ENCODE measurements at places on chromosomes 12 and 14. TPM values are rescaled to one million over a fixed set of nuclear protein-coding genes. Genes with fewer than 3 reads are reported as not detected.
A peak's percentile ranks its signal among the peaks of the same experiment; 100 is the strongest.

DNA sequence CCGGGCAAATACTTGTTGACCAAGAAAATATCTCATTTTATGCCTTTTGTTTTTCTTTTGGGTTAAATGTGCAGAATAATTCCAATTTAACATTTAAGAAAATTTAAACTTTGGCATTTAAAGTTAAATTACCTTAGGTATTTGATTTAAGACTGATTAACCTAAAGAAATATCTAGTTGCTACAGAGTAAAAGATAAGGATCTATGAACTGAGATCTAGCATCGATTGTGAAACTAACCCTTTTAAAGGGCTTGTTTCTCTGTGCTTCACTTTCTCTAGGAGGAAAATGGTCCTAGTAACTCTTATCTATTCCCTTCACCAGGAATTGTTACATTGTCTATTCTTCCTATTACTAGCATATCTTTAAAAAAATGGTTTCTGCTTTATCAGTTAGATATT lies 2.6 kb upstream of the TTC8 start:
- no peak overlapping the region for H3K27ac ChIP-seq
- H3K4me1 ChIP-seq: no peaks in the 10 kb centered on the region
- H3K4me3 ChIP-seq: no peak overlapping the region
- H3K36me3 ChIP-seq: no peaks in the 10 kb centered on the region

FAM186B gene
- total RNA-seq: not detected

DNA sequence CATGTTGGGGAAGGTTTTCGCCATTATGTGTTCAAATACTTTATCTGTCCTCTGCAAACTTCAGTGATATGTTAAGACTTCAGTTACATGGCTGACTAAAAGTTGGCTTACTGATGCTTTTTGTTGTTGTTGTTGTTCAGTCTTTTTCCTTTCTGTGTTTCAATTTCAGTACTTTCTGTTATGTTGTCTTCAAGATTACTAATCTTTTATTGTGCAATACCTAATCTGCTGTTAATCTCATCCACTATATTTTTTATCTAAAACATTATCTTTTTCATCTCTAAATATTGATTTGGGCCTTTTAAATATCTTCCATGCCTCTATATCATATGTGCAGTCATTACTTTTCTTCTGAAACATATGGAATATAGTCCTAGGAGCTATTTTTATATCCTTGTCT lies 7.0 kb downstream of the CGRRF1 start:
- H3K4me3 ChIP-seq: no peak overlapping the region
- H3K4me1 ChIP-seq: no peaks in the 10 kb centered on the region
- no peaks in the 10 kb centered on the region for H3K36me3 ChIP-seq

KIF5A gene
- total RNA-seq: 1.2 TPM

DNA sequence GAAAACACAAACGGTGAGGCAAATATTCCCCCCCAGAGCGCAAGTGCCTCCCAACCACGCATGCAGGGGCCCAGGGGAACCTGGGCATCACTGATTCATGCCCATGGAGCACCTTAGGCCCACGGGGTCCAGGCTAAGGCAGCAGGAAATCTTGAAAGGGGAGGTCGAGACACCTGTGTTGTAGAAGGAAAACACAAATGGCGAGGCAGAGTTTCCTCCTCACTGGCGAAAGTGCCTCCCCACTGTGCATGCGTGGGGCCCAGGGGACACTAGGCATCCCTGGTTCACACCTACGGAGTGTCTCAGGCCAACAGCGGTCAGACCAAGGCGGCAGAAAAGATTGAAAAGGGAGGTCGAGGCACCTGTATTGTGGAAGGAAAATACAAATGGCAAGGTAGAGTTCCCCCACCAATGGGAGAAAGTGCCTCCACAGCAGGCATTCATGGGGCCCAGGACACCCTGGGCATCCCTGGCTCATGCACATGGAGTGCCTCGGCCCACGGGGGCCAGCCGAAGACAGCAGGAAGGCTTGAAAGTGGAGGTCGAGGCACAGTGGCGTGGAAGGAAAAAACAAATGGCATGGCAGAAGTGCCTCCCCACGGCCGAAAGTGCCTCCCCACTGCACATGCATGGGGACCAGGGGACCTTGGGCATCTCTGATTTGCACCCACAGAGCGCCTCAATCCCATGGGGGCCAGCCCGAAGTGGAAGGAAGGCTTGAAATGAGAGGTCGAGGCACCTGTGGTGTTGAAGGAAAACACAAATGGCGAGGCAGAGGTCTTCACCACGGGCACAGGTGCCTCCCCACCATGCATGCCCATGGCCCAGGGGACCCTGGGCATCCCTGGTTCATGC lies 368.8 kb downstream of the ALG10 start:
- no peaks in the 10 kb centered on the region for H3K27me3 ChIP-seq
- no peaks in the 10 kb centered on the region for H3K4me1 ChIP-seq
- no peak overlapping the region for H3K4me3 ChIP-seq
- H3K36me3 ChIP-seq: no peaks in the 10 kb centered on the region
- DNase-seq: no peak

- H3K4me1 ChIP-seq: no peaks in the 10 kb centered on the region
- no peak for DNase-seq
- H3K4me3 ChIP-seq: no peak overlapping the region
- H3K36me3 ChIP-seq: no peaks in the 10 kb centered on the region
Observed at GRCh38 chr12:40170593-40170992, 54.2 kb upstream of the LRRK2 start.

- peaks cover 21% of the 10 kb centered on the region for H3K4me1 ChIP-seq
- no peaks in the 10 kb centered on the region for H3K27me3 ChIP-seq
- H3K4me3 ChIP-seq: peak overlapping the region; percentile 80
- no peak for DNase-seq
- peak overlapping the region; percentile 72 for H3K27ac ChIP-seq
Observed at GRCh38 chr14:105315211-105315721, 718 bp downstream of the PACS2 start.

DNA sequence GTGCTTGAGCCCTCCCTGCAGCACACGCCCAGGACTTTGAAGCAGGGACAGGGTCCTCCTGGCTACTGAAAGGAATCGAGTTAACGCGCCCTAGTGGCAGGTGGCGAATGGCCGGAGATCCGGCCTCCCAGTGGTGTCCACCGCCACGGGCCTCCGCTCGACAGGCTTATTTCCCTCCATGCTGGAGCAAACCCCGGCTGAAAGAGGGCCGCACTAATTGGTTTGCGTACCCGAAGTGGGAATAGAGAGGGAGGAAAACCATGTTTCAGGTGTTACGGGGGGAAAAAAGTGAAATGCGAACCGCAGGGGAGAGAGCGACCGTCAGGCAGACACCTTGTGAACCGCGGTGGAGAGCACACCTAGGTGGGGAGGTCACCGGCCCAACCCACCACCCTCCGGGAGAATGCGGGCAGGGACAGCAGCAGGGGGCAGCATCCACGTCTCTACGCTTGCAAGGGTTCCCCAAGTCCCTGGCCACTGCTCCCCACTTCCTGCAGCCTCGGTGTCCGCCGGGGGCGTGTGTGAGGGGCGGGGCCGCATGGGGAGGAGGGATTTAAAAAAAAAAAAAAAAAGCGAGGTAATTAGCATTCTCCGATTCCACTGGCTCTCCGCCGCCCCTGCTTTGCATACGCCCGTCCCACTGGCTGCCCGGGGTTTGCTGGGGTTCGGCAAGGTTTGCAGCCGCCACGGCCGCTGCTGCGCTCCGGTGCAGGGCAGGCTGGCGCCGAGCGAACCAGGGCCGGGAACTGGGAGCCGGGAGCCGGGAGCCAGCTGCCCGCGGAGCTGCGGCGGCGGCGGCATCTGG lies 224.6 kb upstream of the CRY1 start:
- H3K36me3 ChIP-seq: no peaks in the 10 kb centered on the region
- no peaks in the 10 kb centered on the region for H3K4me1 ChIP-seq
- no peaks in the 10 kb centered on the region for H3K27me3 ChIP-seq
- H3K4me3 ChIP-seq: peak overlapping the region; percentile 23

All from uterus (tissue), 4 donors.